ENCODE measurements at places on chromosomes 6 and 20.
A peak's percentile ranks its signal among the peaks of the same experiment; 100 is the strongest.

DNA sequence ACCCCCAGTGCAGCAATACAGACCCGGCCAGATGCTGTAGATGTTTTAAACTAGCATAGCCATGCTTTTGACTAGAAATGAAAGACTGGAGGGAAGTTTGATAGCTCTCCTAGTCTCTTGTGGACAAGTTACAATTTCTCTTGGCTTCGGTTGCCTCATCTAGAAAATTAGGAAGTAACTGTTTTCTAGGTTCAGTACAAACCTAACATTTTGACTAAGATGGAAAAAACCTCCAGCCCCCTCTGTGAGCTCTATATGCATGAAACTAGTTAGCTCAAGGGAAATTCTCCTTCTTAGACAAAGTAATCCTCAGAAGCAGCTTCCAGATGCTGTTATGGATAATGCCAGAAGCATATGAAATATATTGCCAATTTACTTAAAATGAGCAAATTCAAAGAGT, 86.6 kb downstream of the RNF144B start:
- DNase-seq, result no peak

GRCh38 chr20:57433657-57434389, 42.6 kb downstream of the RBM38 start:
- no peak for DNase-seq

GRCh38 chr6:106547601-106548453, 81.5 kb downstream of the RTN4IP1 start:
- no peak for DNase-seq

- no peak for DNase-seq
Observed at GRCh38 chr6:132751306-132751705, 6.4 kb downstream of the VNN2 start.

GRCh38 chr20:46311039-46311650, 2.8 kb upstream of the CDH22 start:
- DNase-seq, result no peak

DNA sequence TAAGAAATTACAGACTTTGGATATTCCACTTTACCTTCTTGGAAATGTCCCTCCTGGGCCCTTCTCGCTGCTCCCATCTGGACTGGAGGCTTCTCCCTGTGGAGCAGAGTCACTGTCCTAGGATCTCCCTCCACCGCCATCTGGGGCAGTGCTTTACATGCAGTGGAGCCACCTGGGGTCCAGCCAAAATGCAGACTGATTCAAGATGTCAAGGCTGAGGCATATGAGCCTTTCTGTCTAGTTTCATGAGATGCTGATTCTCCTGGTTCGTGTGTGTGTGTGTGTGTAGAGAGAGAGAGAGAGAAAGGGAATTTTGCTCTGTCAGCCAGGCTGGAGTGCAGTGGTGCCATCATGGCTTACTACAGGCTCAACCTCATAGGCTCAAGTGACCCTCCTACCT, 14.9 kb downstream of the MICA start:
- no peak for DNase-seq

DNA sequence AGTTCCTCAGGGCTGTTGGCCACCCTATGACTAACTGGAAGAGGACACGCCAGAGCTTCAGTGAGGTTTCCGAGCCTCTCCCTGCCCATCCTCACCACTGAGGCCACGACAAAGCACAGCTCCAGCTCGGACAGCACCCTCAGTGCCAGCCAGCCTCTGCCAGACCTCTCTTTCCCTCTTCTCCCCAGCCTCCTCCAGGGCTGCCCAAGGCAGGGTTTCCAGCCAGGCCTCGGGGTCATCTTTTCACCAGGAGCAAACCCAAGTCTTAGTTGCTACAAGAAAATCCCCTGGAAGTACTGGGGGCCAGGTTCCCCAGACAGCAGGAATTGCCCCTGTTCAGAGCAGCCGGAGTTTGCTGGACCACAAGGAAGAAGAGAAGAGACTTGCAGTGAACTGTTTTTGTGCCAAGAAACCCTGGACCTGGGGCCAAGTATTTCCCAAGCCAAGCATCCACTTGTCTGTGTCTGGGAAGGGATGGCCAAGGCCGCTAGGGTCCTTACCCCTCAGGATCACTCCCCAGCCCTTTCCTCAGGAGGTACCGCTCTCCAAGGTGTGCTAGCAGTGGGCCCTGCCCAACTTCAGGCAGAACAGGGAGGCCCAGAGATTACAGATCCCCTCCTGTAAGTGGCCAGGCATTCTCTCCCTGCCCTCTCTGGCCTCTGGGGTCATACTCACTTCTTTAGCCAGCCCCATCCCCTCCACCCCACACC, 41.6 kb downstream of the PLAGL2 start:
- no peak for DNase-seq

- no peak for DNase-seq
Observed at GRCh38 chr6:90178384-90178855, 118.2 kb downstream of the BACH2 start.

DNA sequence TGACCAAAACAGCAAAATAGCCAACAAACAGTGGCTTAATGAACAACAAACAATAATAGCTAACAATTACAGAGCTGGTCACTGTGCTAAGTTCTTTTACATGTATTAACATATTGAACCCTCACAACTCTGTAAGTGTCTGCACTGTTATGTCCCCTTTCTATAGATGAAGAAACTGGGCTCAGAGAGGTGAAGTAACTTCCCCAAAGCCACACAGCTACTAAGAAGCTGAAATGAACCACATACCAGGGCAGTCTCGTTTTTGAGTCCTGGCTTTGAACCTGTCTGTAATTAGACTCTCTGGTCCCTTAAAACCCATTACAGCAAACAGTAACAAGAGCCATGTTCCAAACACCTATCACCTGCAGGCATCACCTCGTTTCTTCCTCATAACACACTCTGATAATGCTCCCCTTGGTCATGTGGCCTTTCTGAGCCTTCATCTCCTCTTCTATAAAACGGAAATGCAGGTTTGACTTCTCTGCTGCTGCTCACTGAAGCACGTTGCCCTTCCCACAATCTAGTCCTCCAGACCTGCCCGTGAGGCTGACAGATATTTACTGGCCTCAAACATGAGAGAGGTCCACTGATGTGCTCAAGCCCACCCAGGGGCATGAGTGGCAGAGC, 23.3 kb downstream of the KCNK15 start:
- no peak for DNase-seq

GRCh38 chr6:4460586-4461475, 315.4 kb upstream of the CDYL start:
- peak; percentile 18 for DNase-seq

GRCh38 chr20:45229264-45230056, 8.3 kb downstream of the SEMG2 start:
- no peak for DNase-seq

GRCh38 chr20:16415071-16416053, 157.9 kb downstream of the KIF16B start:
- no peak for DNase-seq

DNA sequence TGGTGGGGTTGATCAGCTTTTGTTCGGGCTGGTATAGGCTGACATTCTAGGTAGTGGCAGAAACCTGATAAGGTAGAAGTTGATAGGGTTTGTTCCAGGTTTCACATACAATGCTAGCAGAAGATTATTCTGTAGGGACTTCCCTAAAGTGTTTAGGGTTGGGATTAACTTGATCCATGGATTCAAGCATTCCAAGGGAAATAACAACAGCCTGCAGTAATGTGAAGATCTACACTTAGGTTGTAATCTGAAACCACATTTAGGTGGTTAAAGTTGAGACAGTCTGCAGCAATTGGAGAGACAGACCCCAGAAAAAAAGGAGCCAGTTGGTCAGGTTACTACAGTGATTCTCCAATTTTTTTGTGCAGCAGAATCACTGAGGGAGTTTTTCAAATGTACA, 56.1 kb downstream of the GJA1 start:
- DNase-seq, result no peak

GRCh38 chr6:3426927-3427686, 29.7 kb downstream of the SLC22A23 start:
- no peak for DNase-seq

- no peak for DNase-seq
Observed at GRCh38 chr6:119140196-119141140, 62.0 kb upstream of the FAM184A start.

- peak; percentile 8 for DNase-seq
Observed at GRCh38 chr6:64012351-64013001, 376.9 kb downstream of the PHF3 start.

- no peak for DNase-seq
Observed at GRCh38 chr6:144535630-144536029, 250.5 kb downstream of the UTRN start.

- no peak for DNase-seq
Observed at GRCh38 chr6:751765-752164, 58.8 kb upstream of the EXOC2 start.

DNA sequence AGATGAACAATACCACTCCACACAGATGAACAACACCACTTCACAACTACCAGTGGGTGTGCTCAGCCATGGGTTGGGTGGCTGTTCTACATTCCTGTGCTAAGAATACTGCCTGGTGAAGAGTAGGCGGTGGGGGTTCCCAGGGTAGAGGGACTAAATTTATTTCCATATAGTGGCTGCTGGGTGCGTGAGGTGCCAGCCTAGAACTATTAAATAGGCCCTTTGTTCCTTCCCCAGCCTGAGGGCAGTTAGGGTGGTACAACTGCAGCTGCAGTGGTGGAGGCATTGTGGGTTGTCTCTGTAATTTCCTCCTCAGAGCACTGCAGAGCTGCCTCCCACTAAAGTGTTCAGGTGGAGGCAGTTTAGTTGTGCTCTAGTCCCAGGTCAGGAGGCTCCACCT, 618.4 kb downstream of the MMUT start:
- DNase-seq, result no peak

GRCh38 chr20:13219327-13220193, 1.5 kb upstream of the ISM1 start:
- DNase-seq, result no peak

DNA sequence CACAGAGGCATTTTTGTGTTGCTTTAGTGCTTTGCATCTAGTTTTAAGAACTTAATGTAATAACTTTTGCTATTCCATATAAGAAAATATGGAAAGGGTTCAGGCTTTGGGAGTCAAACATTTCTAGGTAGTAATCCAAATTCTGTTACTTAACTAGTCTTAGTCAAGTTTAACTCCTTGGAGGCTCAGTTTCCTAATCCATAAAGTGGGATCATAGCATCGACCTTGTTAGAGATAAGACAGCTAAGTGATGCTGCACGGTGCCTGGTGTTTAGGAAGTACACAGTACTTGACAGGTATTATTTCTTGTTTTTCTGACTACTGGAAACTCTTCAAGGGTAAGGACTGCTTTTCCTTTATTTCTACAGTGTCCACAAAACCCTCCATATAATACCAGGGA, 24.5 kb upstream of the ARMH2 start:
- no peak for DNase-seq

- DNase-seq, result no peak
Observed at GRCh38 chr6:170282512-170283158, 8.2 kb downstream of the DLL1 start.

- no peak for DNase-seq
Observed at GRCh38 chr6:36914227-36914794, 28.6 kb downstream of the C6orf89 start.
